Ureter (tissue), 1 donor: ENCODE measurements at places on chromosomes 6 and 20.

- peak; percentile 64 for DNase-seq
Measured at GRCh38 chr6:131914967-131915751, 36.0 kb downstream of the CCN2 start.

DNA sequence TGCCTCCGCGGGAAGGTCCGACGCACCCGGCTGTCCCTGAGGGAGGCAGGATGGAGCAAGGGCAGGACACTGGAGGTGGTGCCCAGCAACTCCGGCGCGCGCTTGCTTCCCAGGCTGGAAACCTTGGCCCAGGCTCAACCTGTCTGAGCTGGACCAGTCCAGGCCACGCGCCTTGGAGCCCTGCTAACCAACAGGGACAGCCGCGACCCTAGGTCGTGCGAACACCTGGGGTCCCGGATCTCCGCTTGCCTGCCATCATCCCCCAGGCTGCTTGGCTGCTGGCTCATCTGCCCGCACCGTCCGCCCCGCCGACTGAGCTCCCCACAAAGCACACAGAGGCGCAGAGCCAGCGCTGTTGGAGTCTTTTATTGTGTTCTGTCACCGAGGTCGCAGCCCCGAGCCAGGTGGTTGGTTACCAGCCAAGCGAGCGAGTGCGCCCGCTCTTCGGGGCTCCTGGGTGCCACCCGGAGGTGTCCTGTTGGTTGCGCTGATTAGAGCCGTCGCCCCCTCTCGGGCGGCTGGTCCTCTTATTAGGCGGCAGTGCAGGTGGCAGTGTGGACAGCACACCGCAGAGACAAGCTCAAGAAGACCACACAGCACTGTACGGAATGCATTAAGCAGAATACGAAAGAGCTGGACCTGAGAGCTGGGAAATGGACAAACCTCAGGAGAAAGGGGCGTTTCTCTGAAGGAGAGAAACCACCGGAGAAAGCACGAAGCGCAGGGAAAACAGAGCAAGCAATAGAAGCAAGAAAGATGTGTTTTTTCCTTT, 3.8 kb downstream of the COL12A1 start:
- peak; percentile 49 for DNase-seq

GRCh38 chr6:164693944-164694343, 615.5 kb downstream of the C6orf118 start:
- no peak for DNase-seq

- no peak for DNase-seq
Measured at GRCh38 chr6:14865531-14866100, 380.3 kb upstream of the JARID2 start.

- no peak for DNase-seq
Measured at GRCh38 chr6:107764684-107765460, 59.2 kb downstream of the SCML4 start.

DNA sequence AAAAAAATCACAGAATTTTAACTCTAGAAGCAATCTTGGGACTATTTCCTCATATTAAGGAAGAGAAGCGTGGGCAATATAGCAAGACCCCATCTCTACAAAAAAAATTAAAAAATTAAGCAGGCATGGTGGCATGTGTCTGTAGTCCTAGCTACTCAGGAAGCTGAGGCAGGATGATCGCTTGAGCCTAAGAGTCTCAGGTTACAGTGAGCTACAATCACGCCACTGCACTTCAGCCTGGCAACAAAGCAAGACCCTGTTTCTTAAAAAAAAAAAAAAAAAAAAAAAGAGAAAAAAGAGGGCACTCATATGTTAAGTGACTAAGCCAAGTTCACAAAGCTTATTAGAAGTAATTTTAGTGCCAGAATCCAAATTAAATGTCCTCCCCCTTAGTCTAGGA, 100.8 kb downstream of the SESN1 start:
- no peak for DNase-seq

GRCh38 chr6:31272436-31272835, 544 bp upstream of the HLA-C start:
- no peak for DNase-seq
